ENCODE measurements at places on chromosomes 6 and 20. TPM values are rescaled to one million over a fixed set of nuclear protein-coding genes. Genes with fewer than 3 reads are reported as not detected.

Gene GTSF1L
- not detected for total RNA-seq

Gene SYCP2L
- total RNA-seq: 1.6 TPM

Gene TCF21
- total RNA-seq: 6.0 TPM

Gene CRISP2
- total RNA-seq: not detected

Gene CRISP3
- total RNA-seq: not detected

Gene ABHD16B
- total RNA-seq: not detected

Gene MUC22
- total RNA-seq: not detected

Gene DTD1
- total RNA-seq: 37.0 TPM

Gene RIPOR3
- total RNA-seq: 24.0 TPM

Gene FERMT1
- 56.3 TPM for total RNA-seq

Gene MMP24
- total RNA-seq: 1.3 TPM

Gene BMP6
- 1.7 TPM for total RNA-seq

Gene OOEP
- total RNA-seq: not detected

Gene CST1
- not detected for total RNA-seq

Gene VIP
- total RNA-seq: 1.4 TPM

Gene MTG2
- total RNA-seq: 28.2 TPM

Gene WRNIP1
- 38.0 TPM for total RNA-seq

Gene SIGLEC1
- 31.6 TPM for total RNA-seq

Gene PTK6
- total RNA-seq: 0.36 TPM

Gene OPRM1
- not detected for total RNA-seq

Gene MPIG6B
- not detected for total RNA-seq

Gene MARCKS
- total RNA-seq: 40.5 TPM

Gene PTPN1
- total RNA-seq: 31.0 TPM

Gene PRICKLE4
- total RNA-seq: 7.1 TPM

Gene BMP7
- 4.0 TPM for total RNA-seq

Gene GNAS-AS1
- not detected for total RNA-seq

Gene SNAP91
- 2.8 TPM for total RNA-seq

Gene ZNFX1
- total RNA-seq: 28.5 TPM

Gene BPIFB4
- total RNA-seq: not detected

Gene TCP11
- not detected for total RNA-seq

Gene FRS3
- 2.4 TPM for total RNA-seq

Measured in adrenal gland (tissue), 19 donors.